ENCODE measurements at places on chromosomes 7 and 10. TPM values are rescaled to one million over a fixed set of nuclear protein-coding genes. Genes with fewer than 3 reads are reported as not detected.

The CALML3 gene
- not detected for total RNA-seq

DNA sequence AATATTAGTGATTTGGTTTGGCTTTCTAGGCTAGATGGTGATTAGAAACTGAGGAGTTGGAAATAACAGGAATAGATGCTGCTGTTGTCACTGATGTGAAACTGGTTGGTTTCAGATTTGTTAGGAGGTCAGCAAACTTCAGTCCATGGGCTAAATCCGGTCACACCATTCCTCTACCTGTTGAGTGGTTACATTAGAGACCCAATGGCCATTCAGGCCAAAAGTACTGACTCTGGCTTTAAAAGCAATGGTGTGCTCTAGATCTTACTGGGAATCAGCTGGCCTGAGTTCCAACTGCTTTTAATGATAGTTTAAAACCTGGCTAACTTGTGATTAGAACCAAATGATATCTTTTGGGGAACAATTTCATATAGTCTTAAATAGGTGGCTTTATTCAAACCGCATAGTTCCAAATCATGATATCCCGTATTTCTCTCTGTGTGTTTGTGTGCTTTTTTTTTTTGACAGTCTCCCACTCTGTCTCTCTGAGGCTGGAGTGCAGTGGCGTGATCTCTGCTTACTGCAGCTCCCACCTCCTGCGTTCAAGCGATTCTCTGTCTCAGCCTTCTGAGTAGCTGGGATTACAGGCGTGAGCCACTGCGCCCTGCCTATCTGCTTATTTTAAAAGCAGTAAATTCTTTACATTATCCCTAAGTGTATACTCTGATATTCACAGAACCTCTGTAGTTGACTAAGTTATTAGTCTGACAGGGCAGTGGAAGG, 7.8 kb upstream of the PBLD start:
- no peak for DNase-seq

DNA sequence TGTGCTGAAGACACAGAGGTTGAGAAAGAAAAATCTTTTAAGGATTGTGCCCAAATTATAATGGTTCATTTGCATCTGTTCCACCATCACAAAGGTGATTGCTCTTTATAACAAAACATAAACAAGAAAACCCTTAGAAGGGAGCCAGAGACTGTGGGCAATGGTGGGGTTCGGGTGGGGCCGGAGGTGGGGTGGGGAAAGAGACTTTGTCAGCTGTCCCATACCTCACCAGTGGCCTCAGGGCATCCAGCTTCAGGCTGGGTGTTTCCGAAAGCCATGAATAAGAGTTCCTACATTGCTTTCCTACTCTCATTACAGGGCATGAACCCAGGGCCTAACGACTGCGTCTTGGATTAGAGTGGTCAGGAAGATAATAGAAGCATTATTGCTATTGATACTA, 227.9 kb downstream of the PHTF2 start:
- no peak for DNase-seq

DNA sequence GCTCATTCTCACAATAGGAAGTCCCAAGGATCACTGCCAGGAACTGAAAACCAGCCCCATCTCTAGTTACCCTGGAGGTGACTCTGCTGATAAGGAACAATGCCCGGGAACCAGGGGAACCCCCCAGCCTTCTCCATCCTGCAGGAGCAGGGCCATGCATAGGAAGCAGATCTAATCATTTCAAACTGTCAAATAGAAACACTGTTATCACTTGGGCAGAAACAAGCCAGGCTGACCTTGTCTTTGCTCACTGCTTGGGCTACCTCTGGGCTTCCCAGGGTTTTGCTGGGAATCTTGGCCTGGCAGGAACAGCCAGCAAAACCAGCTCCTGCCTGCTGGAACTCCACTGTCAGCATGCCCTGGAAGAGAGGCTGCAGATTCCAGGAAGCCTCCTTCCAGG, 114.1 kb downstream of the RNF216 start:
- DNase-seq: no peak

GRCh38 chr10:47253030-47253637, 46.9 kb upstream of the GDF10 start:
- DNase-seq: no peak

DNA sequence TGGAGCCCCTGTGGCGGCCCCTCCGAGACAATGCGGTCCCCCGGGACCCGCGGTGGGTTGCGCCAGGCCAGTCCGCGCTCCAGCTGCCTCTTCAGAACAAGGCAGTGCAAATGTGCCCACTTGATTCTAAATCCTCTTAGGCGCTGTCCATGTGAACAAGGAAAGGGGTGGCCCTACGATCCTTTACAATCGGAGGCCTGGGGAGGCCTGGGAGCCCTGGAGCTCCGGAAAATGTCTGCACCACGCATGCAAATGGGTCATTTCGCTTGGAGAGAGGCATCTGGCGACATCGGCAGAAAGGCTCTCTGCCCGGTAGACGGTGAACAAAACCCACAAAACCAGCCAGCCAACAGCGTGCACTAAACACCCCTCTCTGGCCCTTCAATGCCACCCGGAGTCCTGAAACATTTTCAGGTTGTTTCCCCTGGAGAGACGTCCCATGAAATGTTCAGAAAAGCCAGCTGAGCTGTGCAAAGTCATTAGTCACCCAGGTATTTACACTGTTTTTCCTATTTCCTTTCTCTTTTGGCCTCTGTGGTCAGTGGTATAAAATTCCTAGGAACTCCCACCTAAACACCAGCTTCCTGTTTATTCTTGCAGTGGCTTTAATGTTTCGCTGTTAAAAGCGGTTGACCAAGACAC, 102.8 kb upstream of the ZNF438 start:
- DNase-seq: no peak

DNA sequence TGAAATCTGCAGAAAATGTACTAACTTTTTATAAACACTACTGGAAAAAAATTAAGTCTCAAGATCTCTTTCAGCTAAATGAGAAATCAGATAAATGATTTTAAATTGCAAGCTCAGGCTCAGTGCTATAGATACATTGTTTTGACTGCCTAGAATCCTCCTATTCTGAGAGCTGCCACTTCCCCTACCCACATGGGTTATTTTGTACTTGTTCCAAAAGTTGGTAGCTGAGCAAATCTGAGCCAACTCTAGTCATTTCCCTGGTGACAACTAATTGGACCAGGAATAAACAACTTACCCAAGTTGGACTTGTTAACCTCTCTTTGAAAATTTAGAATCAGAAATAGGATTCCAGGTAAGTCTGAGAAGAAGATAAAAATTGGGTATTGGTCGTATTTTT, 202.1 kb downstream of the MBL2 start:
- DNase-seq: no peak

- peak; percentile 81 for DNase-seq
These were observed 10.9 kb downstream of the TECPR1 start for GRCh38 chr7:98240961-98241673.

- DNase-seq: no peak
These were observed 25.3 kb downstream of the CCDC6 start for GRCh38 chr10:59880971-59881510.

GRCh38 chr7:1693991-1694524, 24.0 kb downstream of the ELFN1 start:
- peak; percentile 87 for DNase-seq

- no peak for DNase-seq
These were observed 606 bp upstream of the LAMB1 start for GRCh38 chr7:108003599-108003935.

DNA sequence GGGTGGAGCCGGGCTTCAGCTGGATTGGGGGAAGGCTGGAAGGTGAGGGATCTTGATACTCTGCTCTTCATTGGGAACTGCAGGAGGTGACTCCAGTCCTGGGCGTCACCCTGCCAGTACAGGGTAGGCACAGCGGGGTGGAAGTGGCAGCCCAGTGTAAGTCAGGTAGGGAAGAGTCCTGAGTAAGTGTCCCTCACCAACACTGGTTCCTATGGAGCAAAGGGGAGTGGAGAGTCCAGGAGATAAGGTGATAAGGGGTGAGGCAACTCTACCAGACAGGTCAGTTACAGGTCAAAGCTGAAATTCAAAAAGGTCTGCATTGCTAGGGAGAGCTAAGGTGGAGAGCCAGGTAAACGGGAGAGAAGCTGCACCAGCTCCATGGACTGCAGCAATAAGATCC, 145.6 kb upstream of the NFE2L3 start:
- no peak for DNase-seq

The STEAP1B gene
- not detected for total RNA-seq

The LRRTM3 gene
- total RNA-seq: not detected

The KLLN gene
- 0.27 TPM for total RNA-seq

DNA sequence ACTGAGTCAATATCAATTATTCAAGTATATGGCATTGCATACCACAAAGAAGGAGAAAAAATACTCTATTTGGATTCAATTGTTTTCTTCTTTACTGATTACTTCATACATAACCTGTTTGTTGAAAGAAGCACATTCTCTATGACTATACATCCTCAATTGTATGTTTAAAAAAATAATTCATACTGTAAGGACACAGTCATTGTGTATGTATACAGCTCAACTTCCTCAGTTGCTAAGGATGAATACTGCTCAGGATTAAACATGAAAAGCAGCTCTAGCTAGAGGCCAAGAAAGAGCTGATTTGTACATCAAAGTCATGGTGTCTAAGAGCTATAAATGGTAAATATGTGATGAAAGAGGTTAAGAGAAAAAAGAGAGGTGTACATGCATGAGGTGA, 15.8 kb upstream of the BPGM start:
- no peak for DNase-seq

DNA sequence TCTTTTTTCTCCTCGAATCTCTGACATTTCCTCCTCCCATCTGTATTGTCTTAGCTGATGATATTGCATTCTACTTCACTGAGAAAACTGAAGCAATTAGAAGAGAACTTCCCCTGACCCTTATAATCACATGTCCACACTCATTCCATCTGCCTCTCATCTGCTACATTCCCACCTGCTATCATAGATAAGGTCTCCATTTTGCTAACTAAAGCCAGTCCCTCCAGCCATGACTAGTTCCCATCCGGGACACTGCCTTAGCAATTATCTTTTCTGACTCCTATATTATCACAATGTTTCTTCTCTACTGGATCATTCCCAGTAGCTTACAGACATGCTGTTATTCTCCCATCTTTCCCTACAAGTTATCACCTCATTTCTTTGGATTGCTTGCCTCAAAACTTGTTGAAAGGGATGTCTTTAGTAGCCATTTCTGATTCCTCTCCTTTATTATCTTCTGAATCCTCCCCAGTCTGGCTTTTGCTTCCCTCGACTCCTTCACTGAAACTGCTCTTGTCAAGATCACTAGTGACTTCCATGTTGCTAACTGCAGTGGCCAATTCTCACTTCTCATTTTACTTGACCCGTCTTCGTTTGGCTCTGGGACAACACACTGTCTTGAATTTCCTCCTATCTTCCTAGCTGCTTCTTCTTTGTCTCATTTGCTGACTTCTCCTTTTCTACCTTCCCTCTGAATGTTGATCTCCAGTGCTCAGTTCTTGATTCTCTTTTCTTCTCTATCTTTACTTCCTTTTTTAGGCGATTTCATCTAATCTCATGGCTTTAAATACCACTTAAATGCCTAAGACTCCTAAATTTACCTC, 35.9 kb downstream of the FZD1 start:
- DNase-seq: no peak

The LIPF gene
- not detected for total RNA-seq

GRCh38 chr7:15989194-15989593, 302.7 kb upstream of the MEOX2 start:
- no peak for DNase-seq

The SEC31B gene
- 22.3 TPM for total RNA-seq

The TDRD1 gene
- total RNA-seq: not detected

GRCh38 chr7:134470864-134471263, 12.0 kb upstream of the AKR1B1 start:
- no peak for DNase-seq

The TAS2R4 gene
- total RNA-seq: 1.0 TPM

- no peak for DNase-seq
These were observed 5.0 kb downstream of the ARID5B start for GRCh38 chr10:61906562-61906901.

All from glutamatergic neuron (in vitro differentiated cells).